ENCODE measurements at places on chromosomes 7 and 10.

GRCh38 chr10:113524120-113524519, 28.7 kb upstream of the HABP2 start:
- no peak for DNase-seq

DNA sequence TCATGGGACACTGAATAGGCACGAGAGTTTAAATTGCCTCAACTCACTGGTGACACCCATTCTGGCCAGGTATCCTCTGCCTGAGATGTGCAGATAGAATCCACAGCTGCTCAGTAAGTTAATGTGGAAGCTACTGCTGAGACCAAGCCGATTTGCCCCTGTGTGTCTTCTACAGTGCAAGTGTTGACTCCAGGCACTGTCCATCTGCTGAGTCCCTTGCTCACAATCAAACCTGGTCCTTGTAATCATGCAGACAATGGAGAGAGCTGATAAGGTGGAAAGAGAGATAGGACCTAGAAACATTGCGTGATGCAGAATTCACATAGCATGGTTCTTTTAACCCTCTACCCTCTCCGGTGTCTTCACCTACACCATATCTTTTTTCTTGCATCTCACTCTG, 101.4 kb downstream of the ITGB8 start:
- DNase-seq = no peak

- DNase-seq = no peak
Observed at GRCh38 chr10:7027237-7027912, 383.5 kb downstream of the SFMBT2 start.

GRCh38 chr7:74012842-74013249, 15.1 kb upstream of the ELN start:
- DNase-seq = peak; percentile 86

DNA sequence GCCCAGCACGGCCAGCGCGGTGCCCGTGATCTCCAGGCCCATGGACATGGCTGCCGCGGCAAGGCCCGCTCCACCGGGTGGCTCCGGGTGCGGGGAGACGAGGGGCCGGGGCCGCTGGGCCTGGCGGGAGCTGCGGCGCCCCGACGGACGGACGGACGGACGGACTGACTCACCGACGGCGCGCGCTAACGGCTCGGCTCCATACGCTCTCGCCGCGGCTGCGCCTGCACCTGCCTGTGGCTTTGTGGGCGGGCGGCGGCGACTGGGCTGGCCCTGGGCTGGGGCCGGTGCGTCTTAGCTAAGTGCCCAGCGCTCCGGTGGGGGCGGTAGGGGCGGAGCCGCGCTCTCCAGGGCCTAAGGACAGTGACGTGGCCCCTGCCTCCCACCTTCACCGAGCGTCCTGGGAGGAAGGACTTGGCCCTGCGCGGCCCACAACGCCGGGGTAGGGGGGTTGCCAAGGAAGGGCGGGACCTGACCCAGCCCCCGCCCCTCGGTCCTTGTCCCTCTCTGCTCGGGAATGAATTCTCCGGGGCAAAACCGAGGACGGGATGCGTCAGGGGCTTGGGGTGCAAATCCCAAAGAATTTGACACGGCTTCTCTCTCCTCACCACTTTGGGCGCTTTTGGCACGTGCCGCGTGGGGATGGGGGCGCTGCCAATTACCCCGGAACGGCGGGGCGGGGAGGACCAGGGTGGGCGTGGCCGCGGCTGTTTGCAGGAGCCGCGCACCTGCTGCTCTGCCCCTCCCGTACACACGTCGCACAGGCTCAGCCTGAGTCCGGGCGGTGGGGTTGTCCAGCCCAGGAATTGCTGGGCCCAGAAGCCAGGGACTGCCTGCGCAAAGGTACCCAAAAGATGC, at the start of gene CLDN3:
CLDN3 (minus strand) TSS at position 269 of the 858 bp plus-strand sequence; CDS start at position 48, 221 bp downstream.
- DNase-seq = no peak

- DNase-seq = no peak
Observed at GRCh38 chr7:3177271-3177670, 123.8 kb upstream of the SDK1 start.

DNA sequence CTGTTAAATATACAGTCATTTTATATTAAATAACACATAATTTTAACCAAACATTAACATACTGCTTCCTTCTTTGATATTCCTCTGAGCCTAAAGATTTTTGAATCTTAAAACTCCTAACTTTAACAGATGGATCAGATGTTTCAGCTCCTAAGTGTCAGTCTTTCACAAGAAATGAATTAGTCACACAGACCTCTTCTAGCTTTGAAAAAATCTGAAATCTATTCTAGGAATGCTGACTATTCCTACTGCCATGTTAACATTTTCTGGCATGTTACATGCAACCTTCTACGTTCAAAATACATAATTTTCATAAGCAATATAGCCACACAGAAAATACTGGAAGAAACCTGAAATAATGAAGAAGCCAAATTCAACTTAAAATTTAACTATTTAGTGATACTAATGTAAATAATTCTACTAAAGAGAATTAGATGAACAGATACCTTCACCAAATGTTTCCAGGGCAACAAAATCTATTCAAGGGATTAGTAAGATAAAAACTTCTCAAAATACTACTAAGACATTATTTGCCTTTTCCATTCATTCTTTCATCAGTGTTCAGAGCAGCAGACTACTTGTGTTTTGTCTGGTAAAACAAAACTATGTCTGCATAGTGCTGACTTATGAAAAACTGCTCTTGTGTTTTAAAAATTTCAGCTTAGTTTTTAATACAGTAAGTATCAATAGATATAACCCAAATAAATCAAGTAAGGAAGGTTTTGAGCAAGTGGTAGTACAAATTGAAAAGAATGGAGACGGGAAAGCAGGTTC, 9.2 kb downstream of the JMJD1C start:
- DNase-seq = no peak

DNA sequence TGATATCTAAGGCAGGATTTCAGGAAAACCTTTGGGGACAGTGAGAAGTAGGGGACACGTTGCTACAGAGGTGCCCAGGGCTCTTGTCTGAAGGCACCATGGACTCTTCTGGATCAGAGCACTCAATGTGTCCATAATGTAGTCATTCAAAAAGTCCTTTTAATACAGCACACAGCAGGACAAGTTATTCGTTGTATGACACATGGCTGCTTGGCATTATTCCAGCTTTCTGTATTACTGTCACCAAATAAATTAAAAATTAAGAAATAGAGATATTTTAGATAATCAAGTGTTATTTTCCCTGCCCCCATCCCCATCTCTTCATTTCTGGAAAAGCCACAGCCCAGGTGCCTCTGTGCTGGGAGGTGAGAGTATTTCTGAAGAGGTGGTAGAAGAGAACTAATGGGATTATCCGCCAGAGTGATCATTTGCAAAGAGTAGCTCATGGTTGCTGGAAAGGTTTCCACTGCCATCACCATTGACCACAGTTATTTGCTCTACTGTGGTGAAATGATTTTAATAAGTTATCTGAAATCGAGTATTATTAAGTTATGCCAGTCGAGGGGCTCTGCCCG, 83.0 kb downstream of the CXCL12 start:
- DNase-seq = no peak

DNA sequence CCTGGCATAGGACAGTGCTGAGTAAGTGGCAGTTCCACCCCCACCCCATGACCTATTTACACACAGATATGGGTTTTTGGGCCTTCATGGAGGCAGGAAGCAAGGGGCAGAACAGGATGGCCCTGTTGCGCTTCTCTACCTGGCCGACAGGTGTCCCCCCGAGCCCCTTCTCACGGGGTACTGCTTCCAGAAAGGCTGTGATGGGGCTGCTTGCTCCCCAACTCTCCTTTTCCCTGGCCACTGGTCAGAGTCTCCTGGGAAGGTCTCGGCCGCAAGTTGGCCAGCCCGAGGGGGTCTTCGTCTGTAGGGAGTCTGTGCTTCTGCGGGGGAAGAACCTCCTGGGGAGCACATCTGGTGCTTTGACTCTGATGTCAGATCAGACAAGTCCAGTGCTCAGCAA, 139.8 kb upstream of the TNS3 start:
- DNase-seq = no peak

GRCh38 chr10:128307820-128308219, 181.6 kb upstream of the MKI67 start:
- no peak for DNase-seq

- no peak for DNase-seq
Observed at GRCh38 chr10:131314799-131315198, 3.3 kb upstream of the TCERG1L start.

- peak; percentile 83 for DNase-seq
Observed at GRCh38 chr7:30168835-30169573, 34.2 kb downstream of the MTURN start.

DNA sequence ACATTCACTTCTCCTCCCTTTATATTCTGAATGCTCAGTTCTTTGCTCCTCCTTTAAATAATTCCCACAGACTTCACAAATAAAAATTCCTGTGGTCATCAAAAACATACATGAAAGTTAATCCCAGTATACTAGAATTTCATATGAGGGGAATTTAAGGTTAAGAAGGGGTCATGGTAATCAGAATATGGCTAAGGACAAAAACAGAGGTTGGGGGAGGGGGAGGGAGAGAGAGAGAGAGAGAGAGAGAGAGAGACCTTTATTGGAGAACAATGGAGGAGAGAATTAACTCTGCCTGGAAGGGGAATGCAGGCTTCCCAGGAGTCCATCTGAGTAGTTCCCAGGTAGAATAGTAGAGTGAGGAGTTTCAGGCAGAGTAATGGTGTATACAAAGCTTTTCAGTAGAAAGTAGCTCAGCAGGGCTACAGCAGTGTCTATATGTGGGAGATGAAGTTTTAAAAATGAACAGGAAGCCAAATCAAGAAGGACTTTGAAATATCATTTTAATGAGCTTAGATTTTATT, 5.2 kb upstream of the CUBN start:
- no peak for DNase-seq

- DNase-seq = no peak
Observed at GRCh38 chr10:77101341-77101740, 536.3 kb downstream of the KCNMA1 start.

DNA sequence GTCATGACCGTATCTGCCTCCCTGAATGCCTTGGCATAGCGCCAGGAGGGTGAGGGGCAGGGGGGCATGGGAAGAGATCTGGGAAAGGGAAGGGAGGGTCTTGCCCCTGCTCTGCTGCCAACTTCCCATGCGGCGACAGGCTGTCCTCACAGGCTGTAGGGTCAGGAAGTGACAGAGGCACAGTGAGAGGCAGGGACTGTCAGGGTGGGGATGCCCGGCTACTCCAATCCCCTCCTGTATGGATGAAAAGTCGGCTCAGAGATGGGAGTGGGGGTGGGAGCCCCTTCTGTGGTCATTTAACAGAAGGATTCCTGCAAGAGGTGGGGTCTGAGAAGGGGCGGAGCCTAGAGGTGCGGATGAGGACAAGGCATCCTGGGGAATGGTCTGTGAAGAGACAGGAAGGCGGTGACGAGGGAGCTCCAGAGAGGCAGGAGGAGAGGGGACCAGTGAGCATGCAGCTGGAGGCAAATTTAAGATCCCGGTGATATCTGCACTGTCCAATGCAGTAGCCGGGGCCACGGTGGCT, 20.8 kb upstream of the UNC5B start:
- DNase-seq = no peak

- no peak for DNase-seq
Observed at GRCh38 chr7:28432105-28432504, 19.8 kb downstream of the CREB5 start.

DNA sequence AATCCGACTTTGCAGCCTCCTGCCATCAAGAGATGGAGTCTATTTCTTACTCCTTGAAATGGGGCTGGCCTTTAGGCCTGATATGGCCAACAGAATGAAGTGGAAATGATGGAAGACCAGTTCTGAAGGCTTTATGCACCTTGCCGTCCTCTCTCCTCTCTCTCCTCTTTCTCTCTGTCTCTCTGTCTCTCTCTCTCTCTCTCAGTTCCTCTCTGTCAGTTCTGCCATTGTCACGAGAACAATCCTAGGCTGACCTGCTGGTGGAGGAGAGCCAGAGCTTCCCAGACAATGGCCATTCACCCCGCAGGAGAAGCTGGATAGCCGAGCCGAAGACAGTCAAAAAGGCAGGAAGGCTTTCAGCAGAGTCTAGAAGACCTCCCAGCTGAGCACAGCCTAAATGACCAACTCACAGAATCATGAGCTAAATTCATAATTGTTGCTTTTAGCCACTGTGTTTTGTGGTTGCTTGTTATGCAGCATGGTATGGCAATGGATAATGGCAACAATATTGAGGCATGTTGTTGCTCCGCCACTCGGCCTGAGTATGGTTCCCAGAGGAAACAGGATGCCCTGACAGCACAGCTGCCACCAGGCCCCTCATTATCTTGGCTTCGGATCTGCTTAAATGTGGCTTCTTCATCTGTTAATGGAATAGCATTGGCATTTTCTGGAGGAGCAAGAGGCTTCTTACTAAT, 35.5 kb downstream of the FRMPD2 start:
- no peak for DNase-seq

DNA sequence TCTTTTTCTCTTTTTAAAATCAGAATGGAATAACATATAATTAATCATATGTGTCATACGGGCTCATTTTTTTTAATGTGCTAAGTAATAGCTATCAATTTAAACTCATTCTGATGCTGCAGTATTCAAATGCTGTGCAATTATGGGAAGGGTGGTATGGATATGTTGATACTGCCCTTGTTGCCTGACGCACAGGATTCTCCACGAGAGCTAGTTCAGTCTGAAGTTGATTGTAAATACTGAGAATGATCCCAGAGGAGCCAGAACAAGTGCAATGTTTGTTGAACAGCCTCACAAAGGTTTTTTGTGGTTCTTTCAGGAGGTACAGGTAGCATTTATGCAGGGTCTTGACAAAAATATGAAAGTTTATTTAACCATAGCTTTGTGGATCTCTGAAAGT, 13.4 kb downstream of the NPY start:
- DNase-seq = no peak

- DNase-seq = no peak
Observed at GRCh38 chr10:95221124-95221523, 27.1 kb downstream of the ACSM6 start.

DNA sequence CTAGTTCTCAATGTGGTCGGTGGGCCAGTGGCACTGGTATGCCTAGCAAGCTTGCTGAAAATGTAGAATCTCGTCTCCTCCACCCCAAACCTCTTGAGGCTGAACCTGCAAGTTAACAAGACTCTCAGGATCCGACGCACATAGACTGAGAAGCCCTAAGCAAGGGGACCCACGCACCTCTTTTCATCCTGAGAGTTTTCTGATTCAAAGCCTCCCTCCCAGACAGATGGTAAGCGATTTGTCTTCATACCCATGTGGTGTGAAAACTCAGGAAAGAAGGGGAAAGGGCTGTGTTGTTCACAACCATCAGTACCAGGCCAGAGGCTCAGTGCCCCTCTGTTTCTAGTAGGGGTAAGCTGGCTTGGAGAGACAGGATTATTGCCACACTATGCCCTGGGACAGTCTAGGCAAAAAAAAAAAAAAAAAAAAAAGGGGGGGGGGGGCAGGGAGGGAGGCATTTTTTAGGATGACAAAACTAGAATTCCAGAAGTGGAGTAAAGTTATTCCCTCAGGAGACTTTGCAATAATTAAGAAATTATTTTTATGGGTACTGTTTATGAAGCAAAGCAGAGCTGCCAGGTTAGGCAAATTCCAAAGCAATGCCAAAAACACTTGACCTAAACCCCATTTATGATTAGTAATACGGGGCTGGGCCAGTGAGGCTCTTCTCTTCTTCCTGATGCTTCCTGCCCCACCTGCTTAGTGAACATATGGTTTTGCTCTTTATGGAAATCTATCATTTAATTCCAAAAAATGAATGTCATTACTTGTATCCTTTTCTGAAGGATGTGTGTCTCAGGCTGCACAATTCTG, 117.6 kb upstream of the PDLIM1 start:
- no peak for DNase-seq

- DNase-seq = peak; percentile 64
Observed at GRCh38 chr10:47458466-47459154, 25.3 kb downstream of the ANXA8 start.

GRCh38 chr7:122133477-122133876, 10.6 kb downstream of the AASS start:
- no peak for DNase-seq

All from urothelium cell line (cell line).